Muscle of arm (tissue), 14 donors: ENCODE measurements at places on chromosomes 2 and 18. TPM values are rescaled to one million over a fixed set of nuclear protein-coding genes. Genes with fewer than 3 reads are reported as not detected.

ADD2 gene
- 5.0 TPM for polyA plus RNA-seq

MOGAT1 gene
- polyA plus RNA-seq = not detected

- no peak for DNase-seq
Observed at GRCh38 chr2:236545814-236546480, 23.7 kb upstream of the ACKR3 start.

RASGRP3 gene
- 41.2 TPM for polyA plus RNA-seq

PSME4 gene
- polyA plus RNA-seq = 29.9 TPM
